ENCODE measurements at places on chromosomes 1 and 21.

DNA sequence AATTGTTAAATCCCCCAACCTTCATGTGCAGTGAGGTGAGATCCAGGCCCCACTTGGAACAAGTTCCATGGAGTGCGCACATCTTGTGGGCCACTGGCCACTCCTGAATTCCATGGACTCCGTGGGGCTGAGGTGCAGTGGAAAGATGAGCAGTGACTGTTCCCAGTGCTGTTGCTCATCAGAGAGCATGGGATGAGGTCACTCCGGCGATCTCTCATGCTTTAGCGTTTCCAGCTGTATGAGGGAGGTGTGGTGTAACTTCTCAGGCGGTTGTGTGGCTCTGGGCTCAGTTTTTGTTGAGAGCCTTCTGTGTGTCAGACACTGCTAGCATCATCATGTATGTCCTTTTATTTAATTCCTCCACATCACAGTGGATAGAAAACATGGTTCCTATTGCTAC is 96.2 kb downstream of the GALNT2 start:
- no peak for DNase-seq

DNA sequence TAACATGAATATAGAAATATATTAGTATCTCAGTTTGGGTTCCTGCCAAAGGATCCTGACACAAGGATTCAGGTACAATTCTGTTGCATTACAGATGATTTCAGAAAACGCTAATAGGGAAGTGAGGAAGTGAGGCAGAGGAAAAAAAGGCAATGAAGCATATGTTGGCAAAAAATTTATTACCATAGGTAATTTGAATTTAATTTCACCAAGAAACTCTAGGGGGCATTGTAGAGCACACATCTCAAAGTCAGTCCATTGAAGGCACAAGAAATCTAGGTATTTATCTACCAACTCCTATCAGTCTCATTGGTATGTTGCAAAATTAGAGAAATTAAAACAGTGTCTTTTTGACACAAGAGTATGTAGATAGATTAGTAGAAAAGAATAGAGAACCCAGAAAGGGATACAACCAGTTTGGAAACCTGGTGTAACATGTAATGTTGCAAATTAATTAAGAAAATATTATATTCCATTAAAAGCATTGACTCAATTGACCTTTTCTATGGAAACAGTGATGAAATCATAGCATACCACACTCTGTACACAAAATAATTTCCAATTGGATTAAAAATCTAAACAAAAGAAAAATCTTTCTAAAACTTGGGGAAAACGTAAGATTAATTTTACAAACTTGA is 104.9 kb upstream of the SNX7 start:
- peak; percentile 3 for DNase-seq

DNA sequence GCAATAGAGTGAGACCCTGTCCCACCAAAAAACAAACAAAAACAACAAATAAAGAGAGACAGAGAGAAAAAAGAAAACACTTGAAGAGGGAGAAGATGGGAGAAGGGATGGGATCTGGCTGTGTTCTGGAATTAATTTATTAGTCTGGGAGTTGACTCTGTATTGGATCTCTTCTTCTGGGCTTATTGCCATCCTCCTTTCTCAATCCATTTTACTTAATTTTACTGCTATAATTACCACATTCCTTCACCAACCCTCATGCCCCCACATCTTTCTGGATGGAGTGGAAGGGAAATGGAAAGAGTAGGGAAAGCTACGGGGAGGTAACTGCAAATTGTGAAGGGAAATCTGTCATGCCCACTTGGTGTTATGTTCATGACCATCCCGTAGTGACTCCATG is 42.9 kb downstream of the FMN2 start:
- no peak for DNase-seq

GRCh38 chr1:37149296-37149695 is 115.0 kb upstream of the GRIK3 start:
- DNase-seq, result no peak

GRCh38 chr1:202837746-202838262 is 27.1 kb downstream of the PCAT6 start:
- no peak for DNase-seq

DNA sequence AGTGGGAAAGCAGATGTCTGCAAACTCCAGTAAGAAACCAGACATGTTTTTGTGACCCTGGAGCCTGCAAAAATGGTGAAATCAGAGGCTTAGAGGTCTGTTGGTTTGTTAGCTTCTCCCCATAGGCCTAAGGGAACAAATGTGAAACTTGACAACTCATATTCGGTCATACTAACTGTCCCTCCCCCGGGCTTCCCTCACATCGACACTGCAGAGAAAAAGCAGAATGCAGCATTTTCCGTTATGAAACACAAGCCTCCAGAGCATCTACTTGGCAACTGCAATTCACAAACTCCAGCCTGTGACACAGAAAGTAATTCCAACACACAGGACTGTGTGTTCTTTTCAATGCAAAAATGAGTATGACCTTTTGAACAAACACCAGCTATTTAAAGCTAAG is 3.7 kb downstream of the KCNA2 start:
- DNase-seq, result no peak

- DNase-seq, result no peak
These were observed 284.9 kb downstream of the PBX1 start for GRCh38 chr1:164843743-164844500.

DNA sequence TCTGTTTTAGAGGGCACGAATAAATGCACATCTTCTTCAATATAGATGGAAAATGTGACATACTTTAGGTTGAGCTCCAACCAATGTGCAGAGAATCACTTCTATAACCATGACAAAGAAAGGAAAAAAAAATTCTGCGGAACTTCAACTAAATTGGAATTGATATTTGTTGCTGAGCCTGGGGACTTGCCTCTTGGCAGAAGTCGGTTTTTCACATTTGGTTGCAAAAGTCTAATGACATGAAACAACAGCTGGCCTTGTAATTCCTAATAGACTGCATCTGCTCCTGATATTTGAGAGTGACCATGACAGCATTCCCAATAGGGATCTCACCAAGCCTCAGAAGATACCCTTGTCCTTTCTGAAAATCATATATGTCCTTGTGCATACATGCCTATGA is 112.8 kb downstream of the PRRX1 start:
- no peak for DNase-seq

- no peak for DNase-seq
These were observed 43.2 kb downstream of the NEK2 start for GRCh38 chr1:211632117-211632807.

GRCh38 chr1:107862064-107862463 is 102.9 kb downstream of the VAV3 start:
- DNase-seq, result no peak

DNA sequence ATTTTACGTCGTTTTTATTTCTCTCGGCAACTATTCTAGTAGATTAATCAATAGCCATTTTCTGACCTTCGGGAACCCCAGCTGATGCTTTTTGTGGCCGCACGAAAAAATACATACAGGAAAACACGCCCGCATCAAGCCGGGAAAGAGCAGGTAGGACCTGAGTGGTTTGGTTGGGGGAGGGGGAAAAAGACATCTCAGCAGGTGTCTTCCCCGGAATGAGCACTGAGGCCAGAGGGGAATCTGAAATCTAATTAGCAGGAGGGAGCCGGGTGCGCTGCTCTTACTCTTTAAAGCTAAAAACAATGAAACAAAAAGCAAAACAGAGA is 618 bp upstream of the FOXD3 start:
- no peak for DNase-seq

GRCh38 chr1:232280910-232281309 is 349.0 kb downstream of the SIPA1L2 start:
- no peak for DNase-seq

DNA sequence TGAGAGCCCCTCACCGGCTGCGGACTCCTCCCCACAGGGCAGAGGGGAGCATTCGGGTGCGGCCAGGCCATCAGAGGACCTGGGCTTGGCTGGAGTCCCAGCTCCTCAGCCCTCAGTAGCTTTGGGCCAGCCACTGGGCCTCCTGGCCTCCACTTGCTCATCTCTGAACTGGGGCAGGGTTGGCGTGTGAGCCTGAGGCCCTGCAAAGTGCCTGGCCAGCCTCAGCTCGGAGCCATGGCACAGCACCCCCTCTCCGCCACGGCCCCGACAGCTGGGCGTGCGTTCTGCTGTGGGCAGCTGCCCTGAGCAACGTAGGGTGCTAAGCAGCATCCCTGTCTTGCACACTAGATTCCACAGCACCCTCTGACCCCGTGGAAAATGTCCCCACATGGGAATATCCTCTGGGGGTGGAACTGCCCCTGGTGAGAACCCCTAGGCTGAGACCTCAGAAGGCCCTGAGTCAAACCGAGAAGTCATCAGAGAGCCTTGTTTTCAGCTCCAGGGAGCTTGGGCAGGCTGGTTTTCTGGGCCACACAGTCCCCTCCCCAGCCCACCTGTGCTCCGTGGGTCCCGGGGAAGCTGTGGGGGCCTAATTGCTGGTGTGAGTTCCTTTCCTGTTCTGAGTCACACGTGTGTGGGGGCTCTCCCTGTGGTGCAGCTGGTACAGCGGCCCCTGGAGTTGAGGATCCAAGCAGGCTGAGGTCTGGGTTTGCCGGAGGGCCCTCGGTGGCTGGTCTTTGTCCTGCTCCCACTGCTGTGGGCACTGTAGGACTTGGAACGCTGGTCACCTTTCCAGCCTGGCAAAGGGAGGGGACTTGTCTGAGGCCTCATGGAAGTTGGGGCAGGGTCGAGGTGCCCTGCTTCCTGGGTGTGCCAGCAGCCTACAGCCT is 24.5 kb downstream of the TP73 start:
- DNase-seq, result no peak

DNA sequence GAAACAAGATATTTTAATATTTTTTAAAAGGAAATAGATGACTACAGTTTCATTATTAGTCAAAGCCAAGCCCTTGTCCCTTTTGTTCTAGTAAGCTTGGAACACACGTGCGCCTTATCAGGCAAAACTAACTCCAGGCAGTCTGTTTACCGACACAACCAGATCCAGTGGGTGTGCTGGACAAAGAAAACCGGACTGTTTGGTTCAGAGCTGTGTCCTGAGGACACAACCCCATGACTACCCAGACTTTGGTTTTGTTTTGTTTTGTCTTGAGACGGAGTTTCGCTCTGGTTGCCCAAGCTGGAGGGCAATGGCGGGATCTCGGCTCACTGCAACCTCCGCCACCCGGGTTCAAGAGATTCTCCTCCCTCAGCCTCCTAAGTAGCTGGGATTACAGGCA is 13.9 kb upstream of the RHOU start:
- no peak for DNase-seq

GRCh38 chr1:228490120-228491078 is 3.2 kb downstream of the RNF187 start:
- DNase-seq, result peak; percentile 95

- DNase-seq, result no peak
These were observed 44.4 kb upstream of the HAO2 start for GRCh38 chr1:119324198-119324597.

- no peak for DNase-seq
These were observed 43.5 kb downstream of the RIMS3 start for GRCh38 chr1:40621821-40622450.

DNA sequence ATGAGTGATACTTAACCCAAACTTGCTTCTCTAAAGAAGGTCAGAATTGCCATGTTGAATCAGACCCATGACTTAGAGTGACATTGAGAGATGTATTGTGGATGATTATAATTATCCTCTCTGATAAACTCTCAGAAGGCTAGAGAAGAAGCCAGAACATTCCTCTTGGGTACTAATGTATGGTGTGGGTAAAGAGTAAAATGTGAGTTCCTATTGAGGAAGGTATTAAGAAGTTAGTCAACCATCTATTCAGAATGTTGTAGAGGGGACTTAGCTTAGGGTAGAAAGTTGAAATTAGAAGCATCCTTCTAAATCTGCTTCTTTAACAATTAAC is 7.3 kb downstream of the GMEB1 start:
- no peak for DNase-seq

DNA sequence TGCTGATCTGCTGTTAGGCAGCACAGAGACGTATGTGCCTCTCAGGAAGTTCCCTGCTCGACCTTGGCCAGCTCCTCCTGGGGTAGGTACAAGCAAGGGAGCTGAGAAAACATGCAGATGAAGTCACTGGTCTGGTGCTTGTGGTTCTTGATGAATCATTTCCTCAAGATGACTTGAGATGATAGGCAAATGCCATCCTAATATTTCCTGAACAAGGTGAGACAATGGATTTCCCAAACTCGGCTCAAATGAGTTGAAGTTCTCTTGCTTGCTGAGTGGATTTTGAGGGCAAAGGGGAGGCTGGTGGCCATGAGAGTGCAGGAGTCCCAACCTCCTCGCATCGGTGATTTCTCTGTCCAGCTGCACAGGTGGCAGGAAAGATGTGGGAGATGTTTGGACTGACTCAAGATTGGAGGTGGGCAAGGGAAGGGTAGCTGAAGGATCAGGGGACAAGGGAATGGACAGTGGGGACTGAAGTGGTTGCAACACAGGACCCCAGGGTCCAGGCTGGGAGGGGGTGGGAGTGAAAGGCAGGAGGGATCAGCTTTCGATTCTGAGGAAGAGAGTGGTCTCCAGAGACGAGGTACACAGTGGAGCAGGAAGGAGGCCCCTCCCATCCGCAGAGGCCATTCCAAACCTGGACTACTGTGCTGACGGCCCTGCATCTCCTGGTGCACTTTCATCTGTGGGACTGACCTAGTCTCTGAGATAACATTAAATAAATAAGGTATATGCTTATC is 63.9 kb downstream of the CAPN2 start:
- no peak for DNase-seq

DNA sequence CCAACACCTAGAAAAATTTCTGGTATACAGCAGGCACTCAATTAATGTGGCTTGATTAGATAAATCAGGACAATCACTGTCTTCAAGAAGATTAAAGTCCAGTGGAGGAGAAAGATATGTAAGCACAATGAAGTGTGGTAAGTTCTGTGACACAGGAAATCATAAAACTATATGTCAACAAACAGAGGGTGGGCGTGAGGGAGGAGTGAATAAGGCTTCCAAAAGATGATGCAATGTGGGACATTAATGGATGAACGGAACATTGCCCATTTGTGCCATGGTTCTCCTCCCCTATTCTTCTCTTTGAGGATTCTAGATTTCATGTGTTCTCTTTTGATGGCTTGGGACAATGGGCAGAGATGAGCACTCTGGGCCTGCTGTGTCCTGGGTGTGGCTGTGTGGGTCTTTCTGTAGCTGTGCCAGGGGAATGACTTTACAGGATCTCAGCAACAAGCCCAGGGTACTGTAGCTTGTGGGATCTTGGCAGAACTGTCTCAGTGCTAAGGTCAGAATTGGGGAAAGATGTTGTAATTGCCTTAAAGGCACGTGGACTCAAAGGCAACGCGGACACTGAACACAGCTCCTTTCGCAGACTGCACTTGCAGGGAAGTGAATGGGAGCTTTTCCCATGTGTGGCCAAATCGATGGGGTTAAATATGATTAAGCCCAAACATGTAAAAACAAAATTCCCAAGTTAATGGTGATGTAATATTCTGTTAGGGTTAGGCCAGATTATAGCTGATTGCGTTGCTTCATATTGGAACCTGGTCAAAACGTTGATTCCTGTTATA is 366.9 kb downstream of the TGFB2 start:
- no peak for DNase-seq

GRCh38 chr1:237124856-237125462 is 83.0 kb downstream of the RYR2 start:
- no peak for DNase-seq

DNA sequence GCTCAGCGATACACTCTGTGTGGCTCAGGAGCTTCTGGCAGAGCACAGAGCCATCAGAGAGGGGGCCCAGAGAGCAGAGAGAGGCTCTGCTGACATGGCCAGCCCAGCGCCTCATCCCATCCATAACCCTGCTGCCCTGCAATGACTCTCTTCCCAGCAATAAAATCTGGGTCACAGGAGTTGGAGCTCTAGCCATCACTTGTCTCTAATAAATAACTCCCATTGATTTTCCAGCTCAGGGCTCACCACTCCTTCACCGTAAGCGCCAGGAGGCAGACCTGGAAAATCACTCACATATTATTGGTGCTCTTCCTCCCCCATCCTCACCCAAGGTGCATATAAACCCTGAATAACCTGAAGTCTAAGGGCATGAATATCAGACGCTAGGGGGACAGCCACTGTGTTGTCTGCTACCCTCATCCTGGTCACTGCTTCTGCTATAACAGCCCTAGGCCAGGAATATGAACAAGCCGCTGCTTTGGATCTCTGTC is at the start of gene APCS:
APCS (plus strand) TSS at position 366 of the 491 bp plus-strand sequence; CDS start at position 462, 96 bp downstream.
- no peak for DNase-seq

All from SHP77 treated with DMSO at 0.1 percent for 48 hours (cell line).